Stimulated activated CD4-positive, alpha-beta T cell treated with anti-CD3 and anti-CD28 coated beads, TNF-alpha, amount 100 ng/mL, for 1 hour (primary cell): ENCODE measurements at places on chromosomes 6 and 20.
A peak's percentile ranks its signal among the peaks of the same experiment; 100 is the strongest.

- DNase-seq, result no peak
Observed at GRCh38 chr20:24698189-24698588, 228.8 kb downstream of the SYNDIG1 start.

DNA sequence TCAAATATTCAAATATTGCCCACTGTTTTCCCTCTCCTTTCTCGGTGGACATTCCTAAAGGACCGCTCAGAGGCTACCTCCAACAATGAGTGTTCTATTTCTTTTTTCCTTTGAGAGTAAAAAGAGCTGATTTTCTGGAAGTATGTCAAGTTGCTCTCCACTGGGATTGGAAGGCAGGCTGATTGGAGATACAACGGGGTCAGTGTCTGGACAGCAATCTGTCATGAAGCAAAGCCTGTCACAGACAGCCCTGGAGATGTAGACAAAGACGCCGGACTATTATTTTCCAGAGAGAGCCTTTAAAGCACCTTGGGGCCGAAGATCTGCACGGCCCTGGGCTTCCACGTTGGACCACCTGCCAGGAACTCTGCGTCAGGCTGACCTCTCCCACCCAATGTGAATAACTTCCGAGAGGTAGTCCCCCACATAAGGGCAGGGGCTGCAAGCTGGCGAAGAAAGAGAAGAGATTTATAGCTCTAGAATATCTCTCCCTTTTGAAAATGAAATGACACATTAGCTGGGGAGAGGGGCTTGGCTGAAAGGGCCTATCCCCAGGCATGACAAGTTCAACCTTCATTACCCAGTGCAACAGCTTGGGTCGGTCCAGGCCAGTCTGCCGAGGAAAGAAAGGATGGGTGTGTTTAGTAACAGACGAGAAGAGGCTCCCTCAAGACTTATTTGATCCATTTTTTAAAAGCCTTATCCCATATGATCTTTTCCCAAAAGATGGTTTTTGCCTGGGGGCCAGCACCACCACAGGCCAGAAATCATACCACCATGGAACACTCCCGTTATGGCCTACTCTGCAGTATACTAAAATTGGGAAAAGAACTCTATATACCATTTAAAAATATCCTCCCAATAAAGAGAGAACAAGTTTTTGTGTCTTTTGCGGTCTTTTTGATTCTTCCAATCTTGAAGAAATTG is 131.1 kb downstream of the OLIG3 start:
- DNase-seq, result no peak

- DNase-seq, result no peak
Observed at GRCh38 chr20:33255005-33255404, 19.2 kb downstream of the BPIFA1 start.

- DNase-seq, result no peak
Observed at GRCh38 chr6:72554761-72555221, 67.1 kb upstream of the KCNQ5 start.

DNA sequence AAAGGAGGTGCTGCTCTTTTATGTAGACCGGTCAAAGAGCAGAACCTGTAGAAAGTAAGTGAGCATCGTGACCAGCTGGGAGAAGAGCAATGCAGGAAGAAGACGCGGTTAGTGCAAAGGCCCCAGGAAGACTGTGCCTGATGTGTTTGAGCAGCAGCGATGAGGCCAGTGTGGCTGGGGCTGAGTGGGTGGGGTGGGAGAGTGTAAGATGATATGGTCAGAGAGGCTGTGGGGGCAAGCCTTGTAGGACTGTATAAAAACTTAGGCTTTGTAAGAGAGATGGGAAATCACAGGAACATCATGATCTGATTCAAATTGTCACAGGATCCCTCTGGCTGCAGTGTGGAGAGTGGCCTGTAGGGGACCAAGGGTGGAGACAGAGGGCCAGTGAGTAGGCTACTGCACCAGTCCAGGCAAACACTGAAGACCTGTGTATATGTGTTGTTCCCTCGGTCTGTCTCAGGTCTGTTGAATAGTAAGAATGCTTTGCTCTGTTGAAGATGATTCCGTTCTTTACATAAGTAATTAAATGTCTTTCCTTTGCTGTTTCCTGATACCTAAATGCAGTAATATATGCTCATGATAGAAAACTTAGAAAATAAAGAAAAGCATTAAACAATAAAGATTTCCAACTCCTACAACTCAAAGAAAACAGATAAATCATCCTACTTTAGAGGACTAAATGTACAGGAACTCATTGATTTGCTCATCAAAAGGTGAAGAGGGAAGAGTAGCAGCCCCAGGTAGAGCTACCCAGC is 23.6 kb upstream of the WFDC2 start:
- DNase-seq, result no peak

- no peak for DNase-seq
Observed at GRCh38 chr6:144634371-144634770, 349.2 kb downstream of the UTRN start.

GRCh38 chr20:25584905-25585704 is at the start of gene NINL:
NINL (minus strand) TSS chr20:25585531; CDS start chr20:25526587, 58,944 bp downstream.
- DNase-seq, result peak; percentile 21

DNA sequence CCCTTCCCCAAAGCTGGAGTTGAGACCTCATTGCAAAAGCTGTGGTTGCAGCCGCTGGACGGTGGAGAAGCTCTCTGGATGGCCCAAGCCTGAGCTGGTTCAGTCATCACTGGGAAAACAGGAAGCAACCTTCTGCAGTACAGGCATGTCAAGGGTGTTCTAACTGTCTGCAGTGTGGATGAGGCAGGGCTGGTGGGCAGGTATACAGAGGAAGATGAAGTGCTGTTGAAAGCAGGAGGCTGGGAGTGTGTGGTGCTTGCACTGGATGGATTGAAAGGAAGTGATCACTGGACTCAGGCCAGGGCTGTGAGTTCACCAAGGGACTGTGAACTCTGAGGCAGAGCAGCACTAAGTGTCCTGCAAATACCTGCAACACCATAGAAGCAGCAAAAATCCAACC is 89.0 kb upstream of the NOX3 start:
- DNase-seq, result no peak

- no peak for DNase-seq
Observed at GRCh38 chr6:16696496-16696895, 64.8 kb downstream of the ATXN1 start.

DNA sequence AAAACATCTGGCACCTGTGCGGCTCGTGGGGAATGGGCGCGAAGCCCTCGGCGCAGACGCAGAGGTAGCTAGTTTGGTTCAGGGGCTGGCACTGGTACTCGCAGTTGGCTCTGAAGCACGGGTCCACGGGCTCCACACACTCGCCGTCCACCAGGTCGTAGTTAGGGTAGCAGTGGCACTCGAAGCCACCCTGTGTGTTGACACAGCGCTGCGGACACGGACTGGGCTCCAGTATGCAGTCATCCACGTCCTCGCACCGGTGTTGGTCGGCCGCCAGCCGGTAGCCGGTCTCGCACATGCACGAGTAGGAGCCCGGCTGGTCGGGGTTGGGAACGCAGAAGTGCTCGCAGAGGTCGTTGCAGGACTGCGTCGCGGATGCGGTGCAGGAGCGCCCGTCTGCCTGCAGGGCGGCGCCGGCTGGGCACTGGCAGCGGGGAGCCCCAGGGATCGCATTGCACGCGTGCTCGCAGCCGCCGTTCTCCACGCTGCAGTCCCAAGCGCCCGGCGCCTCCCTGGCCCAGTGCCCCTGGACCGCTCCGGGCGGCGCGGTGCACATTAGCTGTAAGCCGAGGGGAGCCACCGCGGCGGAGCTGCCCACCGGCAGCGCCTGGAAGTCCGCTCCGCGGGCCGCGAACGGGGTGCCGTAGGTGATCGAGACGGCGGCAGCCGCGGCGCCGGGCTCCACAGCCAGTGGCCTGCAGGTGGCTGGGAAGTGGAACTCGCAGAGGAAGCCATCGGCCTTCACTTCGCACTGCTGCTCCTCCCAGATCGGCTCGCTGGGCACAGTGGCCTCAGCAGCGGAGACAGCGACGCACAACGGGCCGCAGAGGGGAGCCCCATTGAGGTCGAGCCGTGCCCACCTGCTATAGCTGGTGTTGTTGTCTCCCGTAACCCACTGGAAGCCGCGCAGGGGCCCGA is 930 bp downstream of the THBD start:
- DNase-seq, result no peak

GRCh38 chr6:13368079-13368730 is 39.9 kb upstream of the TBC1D7 start:
- DNase-seq, result no peak

DNA sequence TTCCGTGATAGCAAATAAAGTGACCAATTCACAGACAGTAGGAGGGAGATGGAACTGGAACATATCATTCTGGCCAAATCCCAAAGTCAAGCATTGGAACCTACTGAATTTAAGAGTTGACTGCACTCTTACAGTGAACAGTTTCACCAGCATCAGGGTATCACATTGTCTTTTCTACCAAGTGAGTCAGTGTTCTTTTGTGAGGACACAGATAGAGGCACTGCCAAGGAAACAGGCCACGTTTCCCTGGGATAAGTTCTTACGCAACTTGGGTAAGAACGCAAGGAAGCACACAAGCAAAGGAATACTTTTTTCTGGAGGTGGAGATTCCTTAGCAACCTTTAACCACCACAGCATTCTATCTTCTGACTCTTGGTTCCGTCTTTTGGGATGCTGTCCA is 28.6 kb upstream of the ENPP5 start:
- no peak for DNase-seq

DNA sequence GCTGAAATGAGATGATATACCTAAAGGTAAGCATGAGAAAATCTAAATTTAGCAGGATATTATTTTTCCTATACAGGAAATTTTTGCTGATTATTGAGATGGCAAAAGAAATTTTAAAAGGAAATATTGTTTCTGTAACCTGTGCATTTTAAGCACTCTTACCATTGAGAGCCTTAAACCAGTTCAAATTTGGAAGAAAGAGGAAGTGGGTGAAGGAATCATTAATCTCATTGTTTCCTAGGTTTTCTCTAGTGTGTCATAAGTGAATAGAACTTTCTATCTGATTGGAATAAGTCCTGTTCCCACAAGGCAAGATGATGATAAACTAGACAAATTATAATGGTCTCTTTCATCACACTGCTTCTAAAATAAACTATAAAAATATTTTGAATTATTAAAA is 22.4 kb upstream of the FKBP1C start:
- DNase-seq, result no peak

DNA sequence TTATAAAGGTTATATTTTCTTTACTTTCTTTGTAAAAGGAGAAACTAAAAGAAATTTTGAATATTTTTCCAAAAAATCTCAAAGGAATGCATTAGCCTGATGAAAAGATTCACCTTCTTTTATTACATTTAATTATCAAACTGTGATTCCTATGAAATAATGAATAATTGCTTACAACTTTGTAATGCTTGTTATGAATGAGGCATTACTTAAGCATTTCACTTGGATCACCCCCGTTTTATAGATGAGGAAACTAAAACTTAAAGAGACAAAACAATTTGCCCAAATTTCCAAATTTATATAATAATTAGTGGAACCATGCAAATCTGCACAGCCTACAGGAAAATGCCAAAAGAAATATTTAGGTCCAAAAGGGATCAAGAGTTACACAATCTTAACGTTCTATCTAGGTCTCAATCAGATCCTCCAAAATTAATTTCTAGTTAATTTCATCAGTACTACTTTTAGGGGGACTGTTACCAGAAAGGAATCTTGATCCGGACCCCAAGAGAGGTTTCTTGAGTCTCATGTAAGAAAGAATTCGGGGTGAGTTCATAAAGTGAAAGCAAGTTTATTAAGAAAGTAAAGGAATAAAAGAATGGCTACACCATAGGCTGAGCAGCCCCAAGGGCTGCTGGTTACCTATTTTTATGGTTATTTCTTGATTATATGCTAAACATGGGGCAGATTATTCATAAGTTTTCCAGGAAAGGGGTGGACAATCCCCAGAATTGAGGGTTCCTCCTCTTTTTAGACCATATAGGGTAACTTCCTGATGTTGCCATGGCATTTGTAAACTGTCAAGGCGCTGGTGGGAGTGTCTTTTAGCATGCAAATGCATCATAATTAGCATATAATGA is 288.0 kb downstream of the ADGB start:
- no peak for DNase-seq

DNA sequence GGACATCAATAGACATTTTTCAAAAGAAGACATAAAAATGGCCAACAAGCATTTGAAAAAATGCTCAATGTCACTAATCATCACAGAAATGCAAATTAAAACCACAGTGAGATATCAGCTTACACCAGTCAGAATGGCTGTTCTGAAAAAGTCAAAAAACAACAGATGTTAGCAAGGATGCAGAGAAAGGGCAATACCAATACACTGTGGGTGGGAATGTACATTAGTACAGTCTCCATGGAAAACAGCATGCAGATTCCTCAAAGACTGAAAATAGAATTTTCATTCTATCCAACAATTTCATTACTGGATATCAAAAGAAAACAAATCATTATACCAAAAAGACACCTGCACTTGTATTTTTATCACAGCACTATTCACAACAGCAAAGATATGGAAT is 85.3 kb downstream of the DCDC2 start:
- DNase-seq, result no peak

DNA sequence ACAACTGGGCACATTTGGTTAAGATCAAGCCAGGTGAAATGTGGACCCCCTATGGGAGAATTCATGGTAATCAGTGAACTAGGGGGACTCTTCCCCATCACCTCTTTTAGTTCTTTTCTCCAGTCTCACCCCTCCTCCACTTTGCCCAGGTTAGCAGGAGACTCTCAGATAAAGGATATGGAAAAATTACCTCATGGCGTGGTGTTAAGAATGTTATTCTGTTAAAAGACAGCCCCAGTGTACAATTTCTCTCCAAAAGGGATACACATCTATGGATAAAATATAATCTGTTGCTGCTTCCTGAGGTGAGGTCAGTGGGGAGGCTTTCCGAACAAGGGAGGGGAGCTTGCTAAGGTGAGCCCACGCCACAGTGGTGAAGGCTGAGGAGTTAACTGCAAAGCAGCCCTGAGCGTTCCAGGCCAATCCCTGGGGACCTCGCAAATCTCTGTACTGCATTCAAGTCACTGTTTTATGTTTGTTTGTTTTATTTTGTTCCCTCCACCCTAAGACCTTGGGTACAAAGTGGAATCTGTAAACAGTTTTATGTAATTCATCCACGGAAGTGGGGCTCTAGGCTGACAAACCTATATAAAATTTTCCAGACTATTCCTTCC is 52.0 kb downstream of the ADGRF1 start:
- DNase-seq, result no peak

DNA sequence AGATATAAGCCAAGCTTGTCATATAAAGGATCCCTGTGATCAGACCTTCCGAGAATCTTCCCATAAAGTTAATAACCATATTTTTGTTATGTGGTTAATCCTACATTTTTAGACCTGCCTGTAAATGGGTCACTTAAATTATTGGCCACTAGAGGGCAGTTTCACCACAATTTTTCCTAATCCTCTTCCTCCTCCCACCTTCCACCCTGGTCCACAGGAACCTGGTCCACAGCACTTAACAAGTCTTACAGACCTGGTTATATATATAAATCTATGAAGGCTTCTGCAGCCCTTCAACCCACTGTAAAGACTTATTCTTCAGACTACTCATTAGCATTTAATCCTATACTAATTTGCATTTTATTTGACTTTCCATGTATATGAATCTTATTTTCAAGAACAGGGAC is 28.3 kb downstream of the MRS2 start:
- no peak for DNase-seq
